Activated T-helper 2 cell treated with anti-CD3 and anti-CD28 coated beads, Interferon-gamma antibody, Interleukin-2, Interleukin-4, amounts not matched to agents 10 μg/mL and 5 μg/mL and 100 μg/mL, durations not matched to agents 14 hours and 24 hours and 36 hours (primary cell): ENCODE measurements at places on chromosomes 13 and 19. TPM values are rescaled to one million over a fixed set of nuclear protein-coding genes. Genes with fewer than 3 reads are reported as not detected.

DNA sequence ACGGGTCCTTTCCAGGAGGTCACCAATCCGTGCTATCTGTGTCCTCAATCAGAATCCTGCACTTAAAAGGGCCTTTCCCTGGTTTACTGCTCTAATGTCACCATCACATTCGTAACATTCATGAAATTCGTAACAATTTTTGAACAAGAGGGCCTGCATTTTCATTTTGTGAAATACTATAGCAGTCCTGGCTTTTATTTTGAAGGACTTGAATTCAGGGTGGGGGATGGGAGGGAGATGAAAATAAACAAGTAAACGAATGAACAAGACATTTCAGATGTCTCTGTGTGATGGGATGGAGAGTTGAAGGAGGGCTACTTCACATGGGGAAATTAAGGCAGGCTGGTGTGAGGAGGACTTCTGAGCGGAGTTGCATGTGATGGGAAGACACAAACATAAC lies 281.0 kb downstream of the TSHZ3 start:
- H3K4me1 ChIP-seq = no peaks in the 10 kb centered on the region
- H3K36me3 ChIP-seq = no peaks in the 10 kb centered on the region
- no peak overlapping the region for H3K27ac ChIP-seq

ACP7 gene
- not detected in 2 replicates for total RNA-seq

GRCh38 chr13:112592647-112593046 lies 4.7 kb upstream of the TUBGCP3 start:
- peaks cover 34% of the 10 kb centered on the region for H3K27me3 ChIP-seq
- H3K27ac ChIP-seq = no peak overlapping the region
- H3K36me3 ChIP-seq = peaks cover 9% of the 10 kb centered on the region
- no peak for DNase-seq
- peaks cover 20% of the 10 kb centered on the region for H3K4me1 ChIP-seq

CDX2 gene
- total RNA-seq = not detected in 2 replicates

DNA sequence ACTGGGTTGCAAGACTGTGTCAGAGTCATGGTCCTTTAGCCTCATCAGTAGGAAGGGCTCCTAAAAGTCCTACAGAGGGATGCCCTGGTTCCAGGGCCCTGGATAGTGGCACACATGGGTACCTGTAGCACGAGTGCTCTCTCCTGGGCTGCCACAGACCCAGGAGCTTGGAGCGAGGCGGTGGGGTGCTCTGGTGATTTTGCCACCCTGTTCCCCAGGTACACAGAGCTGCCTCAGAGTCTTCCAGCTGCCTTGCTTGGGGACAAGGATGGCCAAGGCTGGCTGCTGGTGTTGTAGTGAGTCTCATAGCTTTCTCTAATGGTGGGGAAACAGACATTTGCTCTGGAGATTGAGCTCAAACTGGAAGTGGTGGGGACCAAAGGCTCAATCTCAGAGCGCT lies 53.9 kb upstream of the OLFM4 start:
- no peak for DNase-seq
- no peak overlapping the region for H3K27ac ChIP-seq
- H3K4me1 ChIP-seq = no peaks in the 10 kb centered on the region
- no peaks in the 10 kb centered on the region for H3K36me3 ChIP-seq
- H3K4me3 ChIP-seq = no peak overlapping the region
